Stimulated activated CD4-positive, alpha-beta T cell treated with anti-CD3 and anti-CD28 coated beads, Interleukin-12 subunit alpha, Interleukin-12 subunit beta, amount 100 ng/mL, for 24 hours (primary cell): ENCODE measurements at places on chromosomes 5 and 9.

GRCh38 chr5:60196385-60197113 is 303.0 kb upstream of the PDE4D start:
- no peak for DNase-seq

- DNase-seq: no peak
Observed at GRCh38 chr5:33379757-33380156, 61.0 kb upstream of the TARS1 start.

DNA sequence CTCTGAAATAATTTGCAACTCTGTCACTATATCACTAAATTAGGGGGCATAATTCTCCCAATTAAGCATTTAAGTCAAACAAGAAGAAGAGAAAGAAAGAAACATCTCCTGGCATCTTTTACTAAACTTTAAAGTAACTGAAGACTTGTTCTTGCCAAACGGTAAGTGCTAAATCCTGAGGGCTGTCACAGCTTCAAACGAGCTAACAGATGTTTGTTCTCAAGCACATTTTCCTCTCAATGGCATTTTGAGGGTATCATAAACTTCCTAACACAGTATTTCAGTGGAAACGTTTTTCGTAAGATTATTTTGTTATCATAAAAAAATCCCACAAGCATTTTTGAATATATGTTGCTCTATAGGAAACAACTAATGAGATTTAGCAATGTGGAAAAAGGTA is 169.5 kb upstream of the TAS2R1 start:
- no peak for DNase-seq

DNA sequence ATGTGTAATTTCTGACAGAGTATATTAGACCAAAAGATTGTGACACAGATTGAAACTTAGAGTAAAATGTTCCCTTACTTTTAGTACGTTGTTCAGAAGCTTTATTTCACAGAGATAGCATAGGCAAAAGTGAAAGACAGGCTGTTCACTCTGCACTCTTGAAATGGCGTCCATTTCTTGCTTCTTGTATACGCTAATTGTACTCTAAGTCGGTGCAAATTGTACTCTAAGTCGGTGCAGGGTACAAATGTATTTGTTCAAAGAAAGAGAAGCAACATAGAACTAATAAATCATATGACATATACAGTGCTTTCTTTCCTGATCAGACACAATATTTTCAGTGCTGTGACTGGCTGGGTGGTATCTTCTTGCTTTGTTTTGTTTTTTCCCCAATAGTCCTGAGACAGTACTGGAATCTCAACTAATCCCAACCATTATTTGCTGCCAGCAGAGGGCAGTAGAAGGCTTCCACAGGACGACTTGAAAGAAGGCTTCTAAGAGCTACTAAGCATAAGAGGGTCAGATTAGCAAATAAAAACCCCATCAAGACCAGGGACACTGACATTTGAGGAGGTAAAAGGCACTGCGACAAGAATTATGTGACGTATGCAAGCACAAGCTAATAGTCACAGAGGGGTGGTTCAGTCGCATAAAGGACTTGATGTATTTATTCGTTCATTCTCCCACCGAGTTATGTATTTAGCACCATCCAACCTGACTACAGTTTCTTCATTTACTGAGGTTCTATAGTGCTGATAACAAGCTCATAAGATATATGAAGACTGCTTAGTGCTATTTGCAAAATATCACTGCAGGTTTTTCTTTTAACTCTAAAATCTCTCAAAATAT is 831.8 kb downstream of the TAF11L14 start:
- DNase-seq: peak; percentile 37

DNA sequence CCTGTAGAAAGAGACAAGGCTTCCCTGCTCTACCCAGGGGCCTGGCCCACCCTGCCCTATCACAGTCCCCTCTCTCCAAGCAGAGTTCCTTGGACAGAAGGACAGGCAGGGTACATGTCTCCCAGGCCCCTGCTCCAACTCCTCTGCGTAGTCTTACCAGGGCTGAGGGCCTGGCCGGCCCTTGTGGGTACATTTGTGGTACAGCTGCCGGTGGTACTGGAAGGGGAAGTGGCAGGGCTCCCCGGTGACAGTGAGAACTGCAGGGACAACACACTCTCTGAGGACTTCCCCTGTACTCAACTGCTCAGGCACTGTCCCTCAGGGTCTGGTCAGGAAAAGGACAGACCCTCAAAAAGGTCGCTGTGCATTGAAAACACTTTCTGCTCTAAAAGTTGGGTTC is 3.6 kb downstream of the F12 start:
- DNase-seq: no peak

DNA sequence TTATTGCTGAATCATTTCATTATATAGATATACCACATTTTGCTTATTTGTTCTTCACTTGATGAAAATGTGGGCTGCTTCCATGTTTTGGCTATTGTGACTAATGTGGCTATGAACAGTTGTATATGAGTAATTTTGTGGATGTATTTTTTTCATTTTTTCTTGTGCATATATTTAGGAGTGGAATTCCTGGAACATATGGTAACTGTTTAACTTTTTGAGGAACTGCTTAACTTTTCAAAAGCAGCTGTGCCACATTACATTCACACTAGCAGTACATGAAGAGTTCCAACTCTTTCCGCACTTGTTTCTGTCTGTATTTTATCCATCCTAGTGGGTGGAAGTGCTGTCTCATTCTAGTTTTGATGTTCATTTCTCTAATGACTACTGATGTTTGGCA is 67.8 kb downstream of the JAK2 start:
- DNase-seq: no peak

- DNase-seq: no peak
Observed at GRCh38 chr5:127705120-127705892, 2.1 kb downstream of the CCDC192 start.

GRCh38 chr9:123399803-123400378 is 43.9 kb downstream of the CRB2 start:
- DNase-seq: no peak

GRCh38 chr9:105842023-105842644 is 147.8 kb downstream of the TMEM38B start:
- no peak for DNase-seq

- DNase-seq: no peak
Observed at GRCh38 chr9:26650325-26650724, 242.3 kb downstream of the CAAP1 start.

- no peak for DNase-seq
Observed at GRCh38 chr9:94175669-94176068, 83.4 kb upstream of the ZNF169 start.

DNA sequence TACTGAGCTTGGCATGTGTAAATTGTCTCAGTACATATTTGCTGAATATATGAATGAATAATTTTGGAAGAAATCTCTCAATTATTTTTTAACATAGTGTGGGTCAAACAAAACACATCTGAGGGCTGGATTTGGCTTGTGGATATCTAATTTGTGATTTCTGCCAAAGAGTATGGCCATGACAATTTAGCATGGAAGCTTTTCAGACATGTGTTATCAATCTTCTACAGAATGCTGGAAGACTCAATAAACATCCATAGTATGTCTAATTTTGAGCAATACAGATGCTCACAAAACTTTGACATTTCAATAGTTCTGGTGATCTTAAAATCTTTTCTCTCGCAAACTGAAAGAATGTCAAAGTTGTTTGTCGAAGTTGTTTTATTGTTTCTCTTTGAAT is 214.1 kb upstream of the ANKH start:
- DNase-seq: no peak

GRCh38 chr5:74386571-74387334 is 253.8 kb downstream of the ENC1 start:
- DNase-seq: no peak

GRCh38 chr9:4620881-4621555 is 41.1 kb upstream of the PLPP6 start:
- DNase-seq: no peak

DNA sequence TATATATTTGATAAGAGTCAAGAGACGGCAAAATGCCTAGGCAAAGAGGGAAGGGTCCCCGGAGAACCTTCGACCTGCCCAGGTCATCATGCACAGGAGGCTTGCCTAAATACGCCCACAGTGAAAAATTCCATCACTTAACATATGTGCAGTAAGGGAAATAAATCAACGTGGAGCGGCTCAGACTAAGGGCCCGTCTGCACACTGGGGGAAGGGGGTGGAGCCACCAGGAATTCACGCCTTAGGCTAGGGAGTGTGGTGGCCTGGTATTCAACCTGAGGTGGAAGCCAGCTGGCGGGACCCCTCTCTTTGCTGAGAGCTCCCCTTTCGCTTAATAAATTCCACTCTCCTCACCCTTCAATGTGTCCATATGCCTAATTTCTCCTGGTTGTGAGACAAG is 8.3 kb downstream of the PTBP3 start:
- DNase-seq: no peak

- DNase-seq: no peak
Observed at GRCh38 chr5:14193496-14193895, 50.4 kb downstream of the TRIO start.

GRCh38 chr9:117644932-117645636 is 59.1 kb upstream of the TLR4 start:
- DNase-seq: no peak

DNA sequence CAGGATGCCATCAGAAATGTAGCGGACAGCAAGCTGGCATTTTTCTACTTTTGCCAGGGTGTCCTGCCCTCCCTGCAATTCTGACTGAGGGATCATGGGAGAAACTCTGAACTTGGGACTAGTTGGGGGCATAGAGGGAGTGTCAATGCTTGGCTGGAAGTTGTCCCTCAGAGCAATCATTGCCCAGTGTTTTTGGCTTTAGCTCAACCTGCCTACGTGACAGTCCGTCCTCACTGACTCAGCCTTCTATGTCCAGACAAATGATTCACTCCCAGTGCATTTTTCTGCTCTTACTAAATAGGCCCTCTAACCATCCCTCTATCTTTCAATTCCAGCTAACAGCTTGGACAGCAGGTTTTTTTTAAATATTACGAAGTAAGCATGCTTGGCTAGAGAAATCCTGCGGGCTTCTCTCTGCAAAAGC is 627.4 kb downstream of the TLR4 start:
- DNase-seq: no peak

GRCh38 chr9:94818178-94818541 is 91.7 kb downstream of the AOPEP start:
- DNase-seq: no peak

DNA sequence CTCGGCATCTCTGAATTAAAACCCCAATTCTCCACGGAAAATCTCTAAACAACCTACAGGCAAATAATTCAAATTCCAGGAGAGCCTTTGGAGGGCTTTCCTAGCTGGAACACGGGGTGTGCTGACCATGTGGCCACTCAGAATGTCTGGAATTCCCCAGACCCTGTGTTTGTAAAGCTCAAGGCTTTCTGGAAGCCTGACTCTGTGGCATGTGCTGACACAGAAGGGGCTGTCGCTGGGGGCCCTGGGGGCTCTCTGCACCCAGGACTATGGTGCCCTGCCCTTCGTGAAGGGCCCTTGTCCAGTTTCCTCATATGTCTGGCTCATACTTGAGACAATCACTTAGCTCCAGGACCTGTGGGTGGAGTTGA is 29.0 kb upstream of the BOD1 start:
- no peak for DNase-seq

GRCh38 chr5:103435136-103435889 is 127.3 kb downstream of the NUDT12 start:
- no peak for DNase-seq

DNA sequence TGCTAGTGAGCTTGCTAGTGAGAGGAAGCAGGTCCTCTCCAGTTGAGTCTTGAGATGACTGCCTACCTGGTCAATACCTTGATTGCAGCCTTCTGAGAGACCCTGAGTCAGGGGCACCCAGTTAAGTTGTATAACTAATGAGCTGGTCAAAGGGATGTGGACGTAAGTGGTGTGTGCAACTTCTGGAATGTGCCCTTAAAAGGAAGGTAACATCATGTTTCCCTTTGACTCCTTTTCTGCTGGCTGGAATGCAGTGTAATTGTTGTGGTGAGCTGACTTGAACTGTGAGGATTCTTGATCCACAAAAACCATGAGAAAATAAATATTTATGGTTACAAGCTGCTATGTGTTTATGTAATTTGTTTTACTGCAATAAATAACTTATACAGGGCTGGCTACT is 2.4 kb upstream of the SNX2 start:
- no peak for DNase-seq

DNA sequence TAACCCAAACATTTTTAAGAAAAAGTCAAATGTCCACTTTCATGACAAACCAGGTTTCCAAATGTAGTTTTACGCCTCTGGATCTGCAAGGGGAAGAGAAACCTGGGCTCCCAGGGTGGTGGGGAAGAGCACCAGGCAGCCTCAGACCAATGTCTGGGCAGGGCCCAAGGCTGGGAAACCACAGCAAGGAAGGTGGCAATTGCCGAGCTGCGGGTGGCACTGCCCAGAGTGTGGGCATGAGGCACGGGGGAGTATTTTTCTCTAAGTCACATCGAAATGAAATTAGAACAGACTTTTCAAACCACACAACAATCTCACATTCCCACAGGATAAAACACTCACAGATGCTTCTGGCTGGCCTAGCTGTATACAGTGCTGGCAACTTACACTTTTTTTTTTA is 32.6 kb upstream of the RASGEF1C start:
- DNase-seq: no peak

GRCh38 chr5:67577424-67577823 is 380.8 kb upstream of the CD180 start:
- DNase-seq: no peak

GRCh38 chr5:64331597-64332277 is 166.1 kb downstream of the RNF180 start:
- DNase-seq: no peak

GRCh38 chr5:32388432-32389129 is 56.0 kb downstream of the ZFR start:
- no peak for DNase-seq

DNA sequence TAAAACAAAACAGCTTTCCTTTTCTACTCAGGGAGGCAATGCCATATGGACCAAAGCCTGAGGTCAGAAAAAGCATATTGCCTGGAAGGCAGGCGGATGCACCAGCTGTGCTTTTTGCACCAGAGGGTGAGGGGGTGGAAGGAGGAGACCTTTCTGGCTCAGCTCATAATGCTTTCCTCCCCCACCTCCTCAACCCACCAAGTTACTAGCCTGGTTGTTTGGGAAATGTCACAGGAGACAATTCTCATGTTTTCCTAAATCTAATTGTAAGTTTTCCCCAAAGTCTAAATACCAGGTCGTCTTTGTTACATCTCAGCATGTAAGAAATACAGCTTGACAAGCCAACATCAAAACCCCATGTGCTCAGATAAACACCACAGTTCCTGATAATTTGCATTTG is 72.6 kb upstream of the DMRTA1 start:
- DNase-seq: no peak

DNA sequence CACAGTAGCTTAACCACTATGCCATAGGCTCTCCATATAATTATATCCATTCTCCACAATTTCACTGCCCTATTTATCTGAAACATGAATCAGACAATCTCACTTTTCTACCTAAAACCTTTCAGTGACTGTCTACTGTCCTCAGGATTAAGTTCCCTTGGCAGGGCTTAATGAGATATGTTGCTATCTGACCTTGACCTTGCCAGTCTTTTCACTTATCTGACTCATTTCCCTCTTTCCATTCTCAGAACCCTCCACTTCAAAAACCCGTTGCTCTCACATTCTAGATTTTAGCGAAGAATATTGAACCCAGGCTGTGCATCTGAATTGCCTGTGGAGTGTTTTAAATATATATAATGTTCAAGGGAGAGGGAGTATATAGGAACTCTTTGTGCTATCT is 452.1 kb upstream of the MPDZ start:
- DNase-seq: no peak

GRCh38 chr5:91235271-91235694 is 147.8 kb downstream of the ARRDC3 start:
- DNase-seq: no peak

GRCh38 chr5:132480893-132481595 is 9.5 kb downstream of the IRF1 start:
- no peak for DNase-seq

GRCh38 chr5:111840036-111840674 is 83.2 kb upstream of the NREP start:
- no peak for DNase-seq
